ENCODE measurements at places on chromosomes 4 and X. TPM values are rescaled to one million over a fixed set of nuclear protein-coding genes. Genes with fewer than 3 reads are reported as not detected.
A peak's percentile ranks its signal among the peaks of the same experiment; 100 is the strongest.

GRCh38 chr4:76341063-76341462, 34.5 kb downstream of the STBD1 start:
- no peaks in the 10 kb centered on the region for H3K4me1 ChIP-seq
- H3K4me3 ChIP-seq: no peak overlapping the region
- H3K27me3 ChIP-seq: no peaks in the 10 kb centered on the region
- H3K27ac ChIP-seq: no peak overlapping the region
- no peak for DNase-seq
- no peaks in the 10 kb centered on the region for H3K36me3 ChIP-seq

DNA sequence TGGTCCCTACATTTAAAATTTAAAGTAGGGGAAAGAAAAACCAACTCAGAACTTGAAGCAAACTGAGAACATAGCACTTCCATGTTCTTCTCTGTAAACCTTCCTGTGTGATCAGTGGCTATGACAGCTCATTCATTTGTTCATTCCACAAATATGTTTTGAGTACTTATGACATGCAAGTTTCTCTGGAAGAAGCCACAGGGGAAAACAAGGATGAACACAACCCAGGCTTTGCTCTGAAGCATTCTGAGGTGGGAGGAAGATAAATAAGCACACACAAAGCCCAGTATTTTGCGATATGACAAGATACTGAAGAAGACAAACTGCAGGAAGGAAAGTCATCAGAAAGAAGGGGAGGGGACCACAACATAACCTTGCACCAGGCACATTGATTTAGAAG, 96.4 kb downstream of the CHIC2 start:
- no peaks in the 10 kb centered on the region for H3K36me3 ChIP-seq
- H3K27ac ChIP-seq: no peak overlapping the region
- no peaks in the 10 kb centered on the region for H3K4me1 ChIP-seq

DNA sequence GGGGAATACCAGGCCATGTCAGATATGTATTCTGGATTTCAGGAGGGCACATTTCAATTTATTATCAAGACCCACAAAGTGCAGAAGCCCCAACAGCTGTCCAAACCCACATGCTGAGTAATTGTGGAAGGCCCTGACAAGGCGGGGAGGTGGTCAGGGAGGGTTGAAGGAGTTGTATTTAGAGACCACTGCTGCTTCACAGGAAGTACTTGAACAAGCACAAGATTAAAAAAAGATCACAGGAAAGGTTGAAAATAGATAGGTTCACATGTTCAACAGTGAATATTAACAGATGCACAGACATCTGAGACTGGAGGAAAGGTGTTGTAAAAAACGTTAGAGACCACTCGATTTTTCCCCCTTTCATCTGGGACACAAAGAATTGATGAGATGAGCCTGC, 17.9 kb downstream of the ATP8A1 start:
- no peak overlapping the region for H3K27ac ChIP-seq
- H3K27me3 ChIP-seq: no peaks in the 10 kb centered on the region
- H3K36me3 ChIP-seq: no peaks in the 10 kb centered on the region
- no peak for DNase-seq
- no peaks in the 10 kb centered on the region for H3K4me1 ChIP-seq
- no peak overlapping the region for H3K4me3 ChIP-seq

DNA sequence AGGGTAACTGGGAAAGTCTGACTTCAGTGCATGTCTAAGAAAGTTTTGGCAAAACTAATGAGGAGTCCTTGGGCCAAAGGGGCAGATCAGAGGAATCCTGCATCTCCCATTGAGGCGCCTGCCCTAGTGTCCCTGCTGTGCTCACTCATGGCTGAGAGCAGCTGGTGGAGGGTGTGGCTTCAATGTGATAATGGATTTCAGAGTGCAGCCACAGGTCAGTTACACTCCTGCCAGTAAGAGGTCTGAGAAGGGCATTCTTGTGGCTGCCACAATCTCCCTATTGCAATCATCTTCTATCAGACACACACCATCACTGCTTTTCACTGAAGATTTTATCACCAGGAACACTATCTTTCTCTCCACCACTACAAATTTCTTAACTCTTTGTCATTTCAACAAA, 457.1 kb downstream of the MID1IP1 start:
- H3K27ac ChIP-seq: no peak overlapping the region
- H3K4me3 ChIP-seq: no peak overlapping the region
- no peaks in the 10 kb centered on the region for H3K27me3 ChIP-seq
- no peak for DNase-seq
- no peaks in the 10 kb centered on the region for H3K36me3 ChIP-seq

UGT2B10 gene
- not detected for polyA plus RNA-seq

TAF7L gene
- 0.05 TPM for polyA plus RNA-seq

FOXP3 gene
- polyA plus RNA-seq: 0.16 TPM

NPY2R gene
- polyA plus RNA-seq: 0.02 TPM

GRCh38 chr4:164700471-164700870, 53.5 kb upstream of the SMIM31 start:
- H3K27ac ChIP-seq: no peak overlapping the region
- no peaks in the 10 kb centered on the region for H3K27me3 ChIP-seq
- no peak overlapping the region for H3K4me3 ChIP-seq
- H3K36me3 ChIP-seq: no peaks in the 10 kb centered on the region

DNA sequence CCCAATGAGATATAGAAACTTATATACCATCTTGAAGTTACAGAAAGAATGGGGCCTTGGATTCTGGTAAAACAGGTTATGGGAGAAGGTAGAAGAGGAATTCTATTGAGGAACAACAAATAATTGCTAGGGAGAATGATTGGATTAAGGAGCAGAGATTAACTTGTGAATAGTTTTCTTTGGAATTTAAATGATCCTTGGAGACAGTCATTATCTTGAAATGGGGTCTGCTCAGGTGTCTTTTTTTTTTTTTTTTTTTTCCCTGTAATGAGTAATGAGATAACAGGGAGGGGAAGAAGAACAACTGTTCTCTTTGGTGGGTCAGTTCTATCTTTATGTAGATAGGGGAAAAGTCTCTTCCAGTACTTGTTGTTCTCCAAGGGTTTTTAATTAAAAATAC, 1406.0 kb downstream of the RPA4 start:
- H3K36me3 ChIP-seq: no peaks in the 10 kb centered on the region
- H3K27me3 ChIP-seq: no peaks in the 10 kb centered on the region
- no peaks in the 10 kb centered on the region for H3K4me1 ChIP-seq

GRCh38 chr4:4689694-4690440, 148.0 kb upstream of the STX18 start:
- no peaks in the 10 kb centered on the region for H3K27me3 ChIP-seq
- no peaks in the 10 kb centered on the region for H3K4me1 ChIP-seq
- no peaks in the 10 kb centered on the region for H3K36me3 ChIP-seq
- no peak overlapping the region for H3K27ac ChIP-seq

- no peak for DNase-seq
- H3K27me3 ChIP-seq: no peaks in the 10 kb centered on the region
- peak overlapping the region; percentile 30 for H3K27ac ChIP-seq
- peaks cover 14% of the 10 kb centered on the region for H3K4me1 ChIP-seq
These were observed 6.0 kb upstream of the ANXA3 start for GRCh38 chr4:78545275-78546246.

DUSP21 gene
- not detected for polyA plus RNA-seq

- no peaks in the 10 kb centered on the region for H3K4me1 ChIP-seq
- no peak overlapping the region for H3K27ac ChIP-seq
- no peak overlapping the region for H3K4me3 ChIP-seq
- H3K36me3 ChIP-seq: no peaks in the 10 kb centered on the region
- no peaks in the 10 kb centered on the region for H3K27me3 ChIP-seq
- no peak for DNase-seq
These were observed 62.2 kb upstream of the TNIP3 start for GRCh38 chr4:121226362-121226761.

DNA sequence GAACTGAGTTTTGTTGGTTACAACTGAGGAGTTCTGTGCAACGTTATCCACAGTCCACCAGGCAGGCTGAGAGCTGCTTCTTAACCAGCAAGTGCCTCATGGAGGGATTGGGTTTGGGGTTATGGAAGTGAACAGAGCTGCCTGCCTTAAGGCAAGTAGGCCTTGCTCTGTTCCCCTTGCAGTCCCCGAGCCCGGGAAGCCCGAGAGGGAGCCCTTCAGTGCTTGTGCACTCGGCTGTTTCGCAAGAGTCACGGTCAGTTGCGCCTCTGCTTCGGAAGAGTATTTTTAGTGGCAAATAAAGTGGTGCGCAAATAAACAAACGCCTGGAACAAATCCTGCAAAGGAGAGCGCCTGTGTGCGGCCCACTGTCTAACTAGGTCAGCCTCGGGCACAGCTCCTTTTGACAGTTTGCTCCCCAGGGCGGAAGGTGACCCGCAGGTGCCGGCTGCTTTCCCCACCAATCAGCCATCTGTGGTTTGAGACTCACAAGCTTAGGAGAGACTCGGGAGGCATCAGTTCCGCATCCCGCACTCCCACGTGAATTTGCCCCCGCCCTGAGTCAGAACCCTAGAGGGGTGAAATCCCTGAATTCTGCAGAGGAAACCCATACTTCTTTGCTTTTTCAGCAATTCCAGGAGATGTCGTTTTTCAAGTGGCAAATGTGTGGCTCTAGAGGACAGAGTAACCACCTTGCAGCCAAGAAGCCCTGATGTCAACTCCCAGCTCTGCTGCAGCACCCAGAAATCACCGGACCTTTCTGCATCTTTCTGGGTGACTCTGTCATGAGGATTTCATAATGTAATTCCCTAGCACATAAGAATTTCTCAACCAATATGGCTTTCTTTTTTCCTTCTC, 56.8 kb downstream of the LGI2 start:
- H3K4me1 ChIP-seq: no peaks in the 10 kb centered on the region
- H3K27me3 ChIP-seq: no peaks in the 10 kb centered on the region
- DNase-seq: no peak
- peak overlapping the region; percentile 23 for H3K27ac ChIP-seq
- no peaks in the 10 kb centered on the region for H3K36me3 ChIP-seq

TLR3 gene
- polyA plus RNA-seq: 1.9 TPM

TSR2 gene
- 28.9 TPM for polyA plus RNA-seq

DNA sequence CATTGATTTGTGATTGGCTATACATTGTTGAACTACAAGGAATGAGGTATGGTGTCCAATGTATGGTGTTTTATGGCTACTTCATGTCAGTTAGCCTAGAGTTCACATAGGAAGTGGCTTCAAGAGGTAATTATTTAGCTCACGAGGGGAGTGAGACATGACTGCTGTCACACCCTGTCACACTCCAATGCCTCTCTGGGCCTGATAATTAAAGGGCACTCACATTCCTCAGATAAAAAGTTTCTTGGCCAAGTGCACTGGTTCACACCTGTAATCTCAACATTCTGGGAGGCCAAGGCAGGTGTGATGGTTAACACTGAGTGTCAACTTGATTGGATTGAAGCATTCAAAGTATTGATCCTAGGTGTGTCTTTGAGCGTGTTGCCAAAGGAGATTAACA, 65.0 kb upstream of the DDX60 start:
- H3K27ac ChIP-seq: no peak overlapping the region
- H3K4me3 ChIP-seq: no peak overlapping the region
- DNase-seq: no peak
- no peaks in the 10 kb centered on the region for H3K36me3 ChIP-seq
- no peaks in the 10 kb centered on the region for H3K27me3 ChIP-seq
- no peaks in the 10 kb centered on the region for H3K4me1 ChIP-seq

DNA sequence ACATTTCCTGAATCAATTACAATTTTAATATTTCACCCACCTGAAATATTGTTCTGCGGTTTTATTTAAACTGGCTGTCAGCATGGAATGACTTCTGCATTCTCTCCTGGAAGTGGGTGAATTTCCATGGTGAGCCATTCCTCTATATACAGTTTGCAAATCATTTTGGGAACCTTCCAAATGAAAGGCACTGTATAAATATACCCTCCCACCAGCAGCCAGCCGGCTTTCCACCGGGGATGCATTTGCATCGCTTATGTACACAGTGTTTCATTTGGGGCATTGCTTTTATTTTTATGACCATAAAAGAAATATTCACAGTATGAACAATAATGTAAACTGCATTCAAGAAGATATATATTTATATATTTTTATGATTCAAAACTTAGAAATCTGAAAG, 4.7 kb upstream of the IL1RAPL1 start:
- H3K27ac ChIP-seq: no peak overlapping the region
- no peaks in the 10 kb centered on the region for H3K27me3 ChIP-seq
- H3K36me3 ChIP-seq: no peaks in the 10 kb centered on the region
- H3K4me3 ChIP-seq: no peak overlapping the region

DIPK2B gene
- 23.8 TPM for polyA plus RNA-seq

- H3K27me3 ChIP-seq: no peaks in the 10 kb centered on the region
- no peak overlapping the region for H3K27ac ChIP-seq
- DNase-seq: no peak
- no peaks in the 10 kb centered on the region for H3K4me1 ChIP-seq
- no peaks in the 10 kb centered on the region for H3K36me3 ChIP-seq
These were observed 200.2 kb downstream of the SMARCA1 start for GRCh38 chrX:129323115-129323514.

GRCh38 chr4:55458611-55459010, 62.9 kb downstream of the TMEM165 start:
- H3K4me3 ChIP-seq: no peak overlapping the region
- H3K27me3 ChIP-seq: no peaks in the 10 kb centered on the region
- H3K4me1 ChIP-seq: no peaks in the 10 kb centered on the region
- no peaks in the 10 kb centered on the region for H3K36me3 ChIP-seq

ZC4H2 gene
- 4.2 TPM for polyA plus RNA-seq

DNA sequence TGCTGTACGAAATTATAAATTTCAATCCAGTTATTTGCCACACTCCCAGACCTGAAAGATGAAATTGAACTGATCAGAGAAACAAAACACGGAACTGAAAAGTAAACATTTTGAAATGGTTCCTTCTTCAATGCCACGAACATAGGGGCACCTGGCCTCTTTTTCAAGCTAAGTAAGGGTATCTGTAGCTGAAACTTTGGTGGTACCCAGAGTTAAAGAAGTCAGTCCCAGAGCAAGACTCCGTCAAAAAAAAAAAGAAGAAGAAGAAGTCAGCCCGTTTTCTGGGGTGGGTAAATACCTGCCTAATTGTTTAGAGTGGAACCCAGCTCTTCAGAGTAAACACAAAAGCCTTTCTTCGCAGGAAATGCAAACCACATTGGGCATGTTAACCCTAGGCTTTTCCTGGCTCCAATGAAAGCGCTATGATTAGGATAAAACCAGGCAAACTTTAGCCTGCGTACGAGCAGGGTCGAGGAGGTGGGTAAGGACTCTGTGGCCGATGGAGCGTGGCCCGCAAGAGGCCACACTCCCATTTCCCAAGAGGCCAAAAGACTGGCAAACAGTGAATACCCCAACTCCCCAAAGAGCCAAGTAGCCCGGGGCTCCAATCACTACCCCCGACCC, 1.3 kb downstream of the ANTXR2 start:
- H3K27ac ChIP-seq: no peak overlapping the region
- no peak for DNase-seq
- peak overlapping the region; percentile 72 for H3K4me3 ChIP-seq
- H3K36me3 ChIP-seq: no peaks in the 10 kb centered on the region

- no peaks in the 10 kb centered on the region for H3K27me3 ChIP-seq
- no peaks in the 10 kb centered on the region for H3K4me1 ChIP-seq
- H3K4me3 ChIP-seq: no peak overlapping the region
These were observed 4.1 kb upstream of the CD38 start for GRCh38 chr4:15774020-15774420.

DNA sequence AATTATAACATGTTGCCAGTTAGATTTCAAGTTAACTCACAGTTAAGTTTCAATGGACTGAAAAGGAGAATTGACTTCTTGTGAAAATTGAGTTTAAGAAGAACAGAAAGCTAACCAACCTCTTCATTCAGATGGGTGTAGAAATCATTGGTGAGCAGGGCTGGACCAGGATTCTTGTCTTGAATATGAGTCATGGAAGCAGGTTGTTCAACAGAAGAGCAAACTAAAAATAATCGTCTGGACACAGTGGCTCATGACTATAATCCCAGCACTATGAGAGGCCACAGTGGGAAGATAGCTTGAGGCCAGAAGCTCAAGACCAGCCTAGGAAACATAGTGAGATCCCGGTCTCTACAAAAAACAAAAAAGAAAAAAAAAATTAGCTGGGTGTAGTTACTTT, 98.2 kb downstream of the ARSJ start:
- H3K27me3 ChIP-seq: no peaks in the 10 kb centered on the region
- no peak overlapping the region for H3K27ac ChIP-seq
- H3K36me3 ChIP-seq: no peaks in the 10 kb centered on the region
- H3K4me3 ChIP-seq: no peak overlapping the region
- no peaks in the 10 kb centered on the region for H3K4me1 ChIP-seq
